ENCODE measurements at places on chromosomes 6 and 20.

DNA sequence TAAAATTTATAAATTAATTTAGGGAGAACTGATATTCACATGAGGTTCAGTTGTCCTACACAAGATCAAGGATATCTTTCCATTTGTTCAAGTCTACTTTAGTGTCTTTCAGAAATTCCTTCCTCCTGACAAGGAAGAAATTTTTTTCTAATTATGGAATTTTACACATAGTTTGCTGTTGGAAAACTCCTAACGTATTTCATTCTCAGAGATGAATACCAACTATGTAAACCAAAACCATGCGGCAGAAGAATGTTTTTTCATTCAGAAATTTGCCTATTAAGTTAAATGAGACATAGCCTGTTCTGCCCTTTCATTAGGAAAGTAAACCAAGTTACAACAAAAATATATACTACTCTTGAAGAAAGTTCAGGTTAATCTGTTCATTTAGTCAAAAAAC is 111.2 kb upstream of the PRDM1 start:
- no peak for DNase-seq

- DNase-seq: no peak
Observed at GRCh38 chr6:27599859-27600532, 127.1 kb upstream of the ZNF184 start.

DNA sequence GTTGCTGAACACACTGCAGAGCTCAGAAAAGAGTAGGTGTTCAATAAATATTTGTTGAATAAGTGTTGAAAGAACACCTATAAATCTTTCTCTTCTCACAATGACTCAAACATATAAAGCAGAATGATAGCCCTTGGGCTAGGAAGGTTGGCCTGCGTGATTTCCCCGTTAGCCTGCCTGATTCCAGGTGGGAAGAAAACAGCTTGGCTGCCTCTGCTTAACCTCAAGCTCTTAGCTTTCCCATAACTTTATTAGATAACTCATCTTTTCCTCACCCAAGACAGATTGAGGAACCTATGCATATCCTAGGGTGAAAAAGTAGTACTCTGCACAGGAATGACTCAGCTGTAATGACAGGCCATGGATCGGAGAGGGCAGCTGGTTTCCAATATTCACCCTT is 300.3 kb upstream of the ID4 start:
- DNase-seq: peak; percentile 27

DNA sequence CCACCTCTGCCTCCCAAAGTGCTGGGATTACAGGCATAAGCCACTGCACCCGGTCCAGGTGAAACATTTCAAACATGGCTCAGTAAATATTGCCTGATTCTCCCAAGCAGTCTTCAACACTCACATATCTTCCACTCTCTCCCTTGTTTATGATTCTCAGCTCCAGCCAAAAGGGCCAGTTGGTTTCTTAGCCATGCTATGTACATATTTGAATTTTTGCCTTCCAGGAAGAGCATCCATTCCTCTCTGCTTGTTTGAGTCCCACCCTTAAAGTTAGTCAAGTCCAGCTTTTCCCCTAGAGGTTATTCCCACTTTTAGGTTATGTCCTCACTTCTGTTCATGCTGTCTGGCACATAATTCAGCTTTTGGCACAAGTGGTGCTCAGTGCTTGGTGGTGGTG is 5.9 kb downstream of the KIFC1 start:
- no peak for DNase-seq

GRCh38 chr6:27809067-27809938 is 102.9 kb downstream of the OR2B2 start:
- no peak for DNase-seq

DNA sequence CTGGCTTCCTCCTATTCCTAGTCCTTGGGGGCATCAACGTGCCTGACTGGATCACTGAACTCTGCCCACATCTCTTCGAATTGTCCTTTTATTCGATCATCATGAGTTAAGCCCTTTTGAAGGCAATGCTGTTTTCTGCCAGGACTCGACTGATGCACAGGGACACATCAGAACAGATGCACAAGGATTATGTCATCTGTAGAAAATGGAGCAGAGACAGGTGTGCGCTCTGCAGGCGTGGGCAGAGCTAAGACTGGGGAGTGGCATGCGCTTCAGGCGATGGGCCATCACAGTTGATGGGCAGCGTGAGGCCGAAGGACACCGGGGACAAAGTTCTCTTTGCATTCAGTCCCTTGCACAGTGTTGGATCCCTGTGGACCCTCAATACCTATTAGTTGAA is 13.1 kb downstream of the GABRR1 start:
- DNase-seq: no peak

GRCh38 chr6:103183831-103184411 is 1675.8 kb downstream of the HACE1 start:
- DNase-seq: peak; percentile 8

GRCh38 chr6:132666118-132666517 is 7.1 kb upstream of the TAAR1 start:
- DNase-seq: no peak

GRCh38 chr6:111087106-111087835 is at the start of gene SLC16A10:
Gene SLC16A10, plus strand, starts transcription at chr6:111087503. Its CDS starts 250 bp downstream, at chr6:111087753.
- peak; percentile 86 for DNase-seq

- DNase-seq: no peak
Observed at GRCh38 chr6:69673298-69673697, 123.5 kb downstream of the LMBRD1 start.

- DNase-seq: peak; percentile 28
Observed at GRCh38 chr6:113402544-113402943, 454.6 kb upstream of the MARCKS start.

DNA sequence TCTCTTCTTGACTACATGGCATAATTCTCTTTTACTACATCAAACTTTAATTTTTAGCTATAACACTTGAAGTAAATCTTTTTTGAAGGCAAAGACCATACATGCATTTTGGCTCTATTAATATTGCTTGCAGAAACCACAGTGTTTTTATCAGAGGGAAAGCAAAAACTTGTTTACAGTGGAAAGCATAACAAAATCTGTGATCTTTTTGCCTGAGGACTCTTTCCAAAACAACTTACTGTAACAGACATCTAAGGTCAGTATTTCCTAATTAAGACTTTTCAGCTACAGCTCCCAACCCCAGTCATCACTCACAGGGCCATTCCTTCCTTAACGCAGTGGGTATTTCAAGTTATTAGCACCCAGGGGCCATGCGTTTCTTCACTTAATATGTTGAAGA is 274.7 kb downstream of the CDKAL1 start:
- no peak for DNase-seq

- DNase-seq: no peak
Observed at GRCh38 chr6:41549673-41550072, 3.5 kb downstream of the FOXP4 start.

DNA sequence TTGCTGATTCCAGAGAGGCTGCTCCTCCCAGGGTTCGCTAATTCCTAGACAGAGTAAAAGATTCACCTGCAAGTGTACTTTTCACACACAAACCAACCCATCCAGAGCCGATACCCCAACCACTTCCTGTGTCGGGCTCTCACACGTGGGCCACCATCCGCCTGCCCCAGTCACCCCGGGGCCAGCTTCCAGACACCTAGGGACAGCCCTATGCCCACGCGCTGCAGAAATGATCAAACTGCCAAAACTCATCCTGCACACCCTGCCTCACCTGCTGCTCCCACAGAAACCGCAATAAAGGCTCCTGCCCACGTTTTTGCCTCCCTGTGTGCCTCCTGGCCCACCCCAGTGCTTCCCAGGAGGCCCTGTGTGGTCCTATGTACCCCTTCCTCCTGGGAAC is 59.5 kb downstream of the PSMG4 start:
- no peak for DNase-seq

- DNase-seq: no peak
Observed at GRCh38 chr6:116461331-116461931, at the start of gene CALHM6. Gene CALHM6, plus strand, starts transcription at chr6:116461375. Its CDS starts 555 bp downstream, at chr6:116461930.

GRCh38 chr6:17839513-17840223 is 132.9 kb upstream of the NUP153 start:
- no peak for DNase-seq

- no peak for DNase-seq
Observed at GRCh38 chr6:64815718-64816117, 891.3 kb downstream of the EYS start.

- DNase-seq: no peak
Observed at GRCh38 chr20:57884956-57885355, 175.1 kb upstream of the PMEPA1 start.

DNA sequence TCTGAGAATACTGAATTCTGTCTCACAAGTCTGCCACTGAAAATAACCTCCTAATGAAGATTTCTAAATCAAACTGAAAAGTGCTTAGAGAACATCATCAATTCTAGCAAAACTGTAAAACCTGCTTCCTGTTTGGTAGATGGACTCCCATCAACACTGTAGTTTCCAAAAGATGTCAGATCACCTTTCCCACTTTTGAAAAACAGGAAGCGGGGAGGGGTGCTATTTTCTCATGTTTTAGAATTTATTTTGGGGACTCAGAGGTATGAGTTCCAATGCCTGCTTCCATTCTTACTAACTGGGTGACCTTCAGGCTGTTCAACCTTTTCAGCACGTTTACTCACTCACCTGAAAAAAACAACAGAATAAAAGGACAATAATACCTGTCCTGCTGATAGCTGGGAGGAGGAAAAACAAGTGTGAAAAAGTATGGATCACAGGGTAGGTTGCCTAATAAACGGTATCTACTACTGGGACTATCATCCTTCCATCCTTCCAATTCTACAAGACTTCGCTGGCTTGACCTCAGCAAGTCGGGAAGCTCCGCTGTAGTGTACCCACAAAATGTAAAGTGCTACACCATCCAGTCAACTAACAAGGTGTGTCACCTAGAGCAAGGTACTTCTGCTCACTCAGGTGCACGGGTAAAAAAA is 1.1 kb downstream of the ATP5F1E start:
- no peak for DNase-seq

- no peak for DNase-seq
Observed at GRCh38 chr20:41098703-41099250, 38.6 kb upstream of the PLCG1 start.

GRCh38 chr20:53828682-53829254 is 235.1 kb upstream of the ZNF217 start:
- no peak for DNase-seq

DNA sequence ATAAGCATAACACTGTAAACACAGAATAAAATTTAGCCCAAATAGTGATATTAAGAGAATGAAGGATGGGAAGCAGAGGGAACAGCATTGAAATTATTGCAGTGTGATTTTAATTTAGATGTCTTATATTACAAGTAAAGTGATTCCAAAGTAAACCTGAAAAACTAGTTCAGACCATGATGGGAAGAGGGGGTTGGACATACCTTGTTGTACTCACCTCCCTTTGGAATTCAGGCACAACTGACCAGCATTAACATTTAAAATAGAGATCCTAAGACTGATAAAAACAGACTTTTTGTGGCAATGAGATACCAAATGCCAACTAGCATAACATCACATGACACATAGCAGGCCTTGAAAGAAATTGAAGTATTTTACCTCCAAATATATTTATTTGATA is 262.6 kb upstream of the PRND start:
- DNase-seq: no peak

GRCh38 chr6:168170841-168171601 is 92.0 kb upstream of the FRMD1 start:
- no peak for DNase-seq

DNA sequence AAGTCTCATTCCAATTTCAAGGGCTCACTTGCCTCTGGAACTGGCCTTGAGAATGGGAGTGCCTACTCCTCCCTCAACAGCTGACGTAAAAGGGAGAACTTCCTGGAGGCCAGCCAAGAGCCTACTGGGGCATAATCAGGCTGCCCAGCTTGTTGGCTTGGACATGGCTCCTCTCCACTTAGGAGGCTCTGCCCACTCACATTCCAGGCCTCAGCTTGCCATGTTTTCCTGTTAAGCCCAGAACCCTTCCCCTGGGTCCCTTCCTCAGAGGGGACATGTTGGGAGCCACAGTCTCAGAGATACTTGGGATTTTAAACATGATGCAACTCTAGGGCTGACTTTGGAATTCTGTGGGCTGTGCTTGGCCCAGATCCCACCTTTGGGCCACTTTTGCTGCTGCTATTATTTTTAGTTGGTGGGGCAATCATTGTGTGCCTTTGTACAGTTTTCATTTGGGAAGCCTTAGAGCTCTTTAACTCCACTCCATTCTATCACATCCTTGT is 31.5 kb upstream of the ADTRP start:
- DNase-seq: no peak

DNA sequence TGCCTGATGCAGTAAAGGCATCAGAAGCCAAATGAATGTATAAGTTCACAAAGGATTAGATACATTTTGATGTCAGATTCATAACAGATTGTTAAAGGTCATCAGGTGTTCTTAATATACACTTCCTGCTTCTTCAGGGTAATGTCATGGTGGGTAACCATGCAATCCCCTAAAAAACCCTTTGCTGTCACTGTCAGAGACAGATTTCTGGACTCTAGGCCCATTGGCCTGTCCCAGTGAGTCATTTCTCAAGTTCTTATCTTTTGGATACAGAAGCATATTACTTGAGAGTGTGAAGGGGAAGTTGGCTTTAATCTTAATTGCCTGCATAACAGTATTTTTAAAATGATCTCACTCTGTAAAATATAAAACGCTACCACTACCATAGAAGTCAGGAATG is 895.6 kb upstream of the MAP3K7 start:
- DNase-seq: no peak

GRCh38 chr6:168756009-168756634 is 315.1 kb downstream of the SMOC2 start:
- no peak for DNase-seq

DNA sequence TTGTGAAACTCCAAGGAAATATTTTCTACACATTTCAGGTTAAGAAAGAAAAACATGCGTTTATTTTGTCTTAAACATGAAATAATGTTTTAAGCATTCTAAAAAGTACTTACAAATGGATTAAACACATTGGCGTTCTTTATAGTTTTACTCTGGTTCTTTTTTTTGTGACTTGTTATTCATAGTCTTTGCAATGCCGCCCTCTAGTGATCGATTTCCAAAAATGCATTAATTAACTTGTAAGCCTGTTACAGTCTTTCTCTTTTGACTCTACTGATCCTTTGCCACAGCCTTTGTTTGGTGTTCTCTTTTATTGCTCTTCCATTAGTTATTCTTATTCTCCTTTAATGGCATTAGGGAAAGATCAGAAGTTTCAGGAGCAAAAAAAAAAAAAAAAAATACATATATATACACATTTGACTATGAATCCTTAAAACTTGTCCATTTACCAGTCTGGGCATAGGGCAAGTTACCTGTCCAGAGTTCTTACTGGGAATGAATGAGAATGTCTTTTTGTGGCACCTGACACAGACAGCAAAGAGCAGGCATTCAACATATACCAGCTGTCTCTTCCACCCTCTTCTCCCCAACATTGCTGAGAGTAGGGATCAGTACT is 59.9 kb downstream of the MACROD2 start:
- DNase-seq: peak; percentile 75

DNA sequence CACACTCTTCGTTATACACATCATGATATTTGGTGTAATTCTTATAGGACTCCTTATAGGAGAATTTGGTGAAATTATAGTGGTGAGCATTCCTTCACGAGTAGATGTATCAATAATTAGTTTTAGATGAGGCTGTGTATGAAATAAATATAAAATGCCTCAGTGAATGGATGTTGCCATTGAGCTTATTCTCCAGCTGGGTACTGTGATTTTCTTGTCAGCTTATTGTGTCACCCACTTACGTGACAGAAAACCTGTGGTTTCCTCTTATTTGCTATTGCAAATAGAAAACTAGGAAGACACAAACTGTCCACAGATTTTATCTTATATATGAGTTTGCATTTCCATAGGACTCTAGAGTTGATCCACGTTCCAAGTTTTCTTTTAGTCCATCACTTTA is 439.9 kb upstream of the RNF217 start:
- no peak for DNase-seq

GRCh38 chr6:2807342-2808090 is 34.1 kb downstream of the SERPINB1 start:
- DNase-seq: no peak

GRCh38 chr6:136236466-136237293 is 13.4 kb downstream of the MTFR2 start:
- no peak for DNase-seq

GRCh38 chr20:45545754-45546453 is 1.3 kb downstream of the EPPIN start:
- peak; percentile 23 for DNase-seq

Data from NCI-H345 (cell line).